ENCODE measurements at places on chromosomes 2 and 18.

DNA sequence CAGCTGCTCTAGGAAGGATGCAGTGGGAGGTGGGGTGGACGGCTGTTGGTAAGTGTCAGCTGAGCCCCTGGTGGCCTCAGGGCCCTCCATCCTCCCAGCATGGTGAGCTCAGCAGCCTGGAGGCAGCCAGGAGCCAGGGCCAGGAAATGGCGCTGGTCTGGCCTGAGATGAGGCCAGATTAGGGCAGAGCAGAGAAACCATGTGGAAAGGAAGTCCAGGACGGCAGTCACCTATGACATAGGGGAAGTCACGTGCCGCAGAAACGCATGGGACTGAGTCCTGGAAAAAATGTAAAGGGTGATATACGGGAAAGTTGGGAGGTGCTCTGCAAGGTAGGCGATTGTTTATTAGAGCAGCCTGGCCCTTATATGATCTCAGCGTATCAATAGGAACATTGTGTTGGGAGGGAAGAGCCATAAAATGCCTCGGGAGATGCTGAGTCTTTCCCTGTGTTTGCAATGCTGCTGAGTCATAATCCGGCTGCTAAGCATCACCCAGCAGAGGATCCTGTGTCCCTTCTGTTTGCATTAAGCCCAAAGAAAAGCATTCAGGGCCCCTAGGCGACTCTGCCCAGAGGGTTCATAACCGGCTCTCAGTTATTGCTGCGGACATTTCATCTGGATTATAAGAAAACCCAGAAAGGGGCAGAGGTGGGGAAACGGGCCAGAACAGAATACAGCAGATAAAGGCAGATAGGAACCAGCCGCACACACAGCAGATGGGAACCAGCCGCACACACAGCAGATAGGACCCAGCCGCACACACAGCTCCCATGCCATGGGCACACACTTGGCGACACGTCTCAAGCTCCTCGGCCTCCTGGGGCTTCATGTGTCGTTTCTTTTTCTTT, 30.3 kb upstream of the B3GNT7 start:
- no peak for DNase-seq

GRCh38 chr2:177828557-177828956, 244.0 kb downstream of the PDE11A start:
- DNase-seq = no peak

DNA sequence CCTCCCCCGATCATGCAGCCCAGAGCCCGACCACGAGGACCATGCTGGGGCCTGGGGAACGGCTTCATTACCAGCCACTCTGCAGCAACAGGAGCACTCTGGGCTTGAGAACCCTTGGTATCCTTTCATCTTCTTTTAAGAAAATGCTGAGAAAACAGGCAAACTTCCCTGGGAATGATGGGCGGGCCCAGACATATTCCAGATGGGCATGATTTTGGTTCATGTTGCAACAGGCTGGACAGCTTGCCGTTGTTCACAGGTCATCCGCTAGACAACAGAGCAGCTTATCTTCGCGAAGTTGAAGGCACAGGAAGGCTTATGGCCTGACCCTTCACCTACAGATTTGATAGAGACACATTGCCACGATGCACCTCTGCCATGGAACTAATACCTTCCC, 121.0 kb downstream of the KLHL29 start:
- no peak for DNase-seq

DNA sequence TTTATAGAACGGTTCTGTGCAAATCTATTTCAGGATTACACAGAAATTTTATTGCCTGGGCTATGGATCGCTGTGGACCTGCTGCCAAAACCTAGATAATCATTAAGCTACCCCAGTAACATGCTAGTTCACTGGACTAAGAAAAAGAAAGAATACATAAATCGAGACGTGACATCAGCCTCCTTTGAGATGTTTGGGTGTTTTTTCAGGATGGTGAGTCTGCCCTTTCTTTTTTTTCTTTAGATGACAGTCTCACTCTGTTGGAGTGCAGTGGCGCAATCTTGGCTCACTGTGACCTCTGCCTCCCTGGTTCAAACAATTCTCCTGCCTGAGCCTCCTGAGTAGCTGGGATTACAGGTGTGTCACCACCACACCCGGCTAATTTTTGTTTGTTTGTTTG, 52.0 kb downstream of the FHOD3 start:
- no peak for DNase-seq

DNA sequence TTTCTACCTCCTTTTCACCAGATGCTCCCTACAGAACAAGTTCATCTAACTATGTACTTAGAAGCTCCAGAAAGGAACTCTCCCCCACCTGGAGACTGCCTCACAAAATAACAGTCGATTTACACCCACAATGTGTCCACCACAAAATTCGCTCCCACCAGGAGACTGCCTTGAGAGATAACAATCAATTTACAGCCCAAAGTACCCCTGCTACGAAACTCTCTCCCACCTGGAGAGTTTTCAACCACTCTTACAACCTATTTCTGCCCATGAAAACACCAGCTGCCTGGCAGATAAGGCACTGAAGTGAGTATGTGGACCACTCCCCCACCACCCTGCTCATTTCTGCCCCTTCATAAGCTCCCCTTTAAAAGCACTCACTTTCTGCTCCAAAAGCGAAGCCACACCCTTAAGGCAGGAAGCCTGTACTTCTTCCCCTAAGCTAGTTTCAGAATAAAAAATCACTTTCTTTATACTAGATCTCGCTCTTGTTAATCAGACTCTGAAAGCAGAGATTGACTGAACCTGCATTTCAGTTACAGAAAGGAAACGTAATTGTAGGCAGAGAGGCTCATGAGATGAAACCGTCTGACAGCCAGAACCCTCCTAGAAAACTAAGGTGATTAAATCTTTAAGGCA, 94.4 kb upstream of the RBBP8 start:
- DNase-seq = no peak

DNA sequence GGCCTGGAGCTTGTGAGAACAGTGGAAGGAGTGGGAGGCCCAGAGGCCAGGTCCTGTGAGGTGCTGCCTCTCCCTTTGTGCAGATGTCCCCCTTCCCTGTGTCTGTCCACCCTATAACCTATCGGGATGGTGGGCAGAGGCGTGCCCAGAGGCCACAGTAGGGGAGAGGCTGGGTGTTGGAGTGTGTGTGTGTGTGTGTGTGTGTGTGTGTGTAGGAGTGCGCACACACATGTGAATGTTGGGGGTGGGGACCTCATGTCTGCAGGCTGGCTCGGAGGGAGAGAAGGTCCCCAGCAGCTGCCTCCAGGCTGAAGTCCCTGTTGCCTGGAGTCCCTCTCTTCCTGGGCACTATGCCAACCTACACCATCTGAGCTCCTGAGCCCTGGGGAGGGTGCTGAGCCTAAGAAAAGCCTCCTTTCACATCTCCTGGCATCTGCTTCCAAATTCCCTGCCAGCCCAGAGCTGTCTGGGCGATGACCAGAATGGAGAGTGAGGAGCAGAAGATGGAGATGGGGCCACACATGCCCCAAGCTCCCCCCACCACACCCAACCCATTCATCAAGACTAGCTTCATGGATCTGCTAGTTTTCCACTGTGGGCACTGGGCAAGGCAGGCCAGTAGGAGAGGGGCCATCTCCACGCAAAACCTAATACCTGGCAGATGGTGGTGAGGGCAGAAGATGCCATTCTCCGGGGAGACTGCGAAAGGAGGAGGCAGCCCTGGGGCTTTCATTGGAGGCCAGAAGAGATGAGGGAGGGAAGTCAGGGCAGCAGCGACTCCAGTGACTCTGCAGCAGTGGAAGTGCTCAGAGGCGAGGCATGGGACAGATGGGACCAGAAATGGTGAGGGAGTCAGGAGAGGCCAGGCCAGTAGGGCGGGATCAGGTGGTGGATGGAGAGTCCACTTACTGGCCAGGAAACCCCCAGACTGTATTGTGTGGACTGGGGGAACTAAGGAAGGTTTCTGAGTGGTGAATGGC, 20.3 kb downstream of the KCNK3 start:
- DNase-seq = no peak

- DNase-seq = no peak
Measured at GRCh38 chr2:105627534-105627933, 117.2 kb upstream of the NCK2 start.

DNA sequence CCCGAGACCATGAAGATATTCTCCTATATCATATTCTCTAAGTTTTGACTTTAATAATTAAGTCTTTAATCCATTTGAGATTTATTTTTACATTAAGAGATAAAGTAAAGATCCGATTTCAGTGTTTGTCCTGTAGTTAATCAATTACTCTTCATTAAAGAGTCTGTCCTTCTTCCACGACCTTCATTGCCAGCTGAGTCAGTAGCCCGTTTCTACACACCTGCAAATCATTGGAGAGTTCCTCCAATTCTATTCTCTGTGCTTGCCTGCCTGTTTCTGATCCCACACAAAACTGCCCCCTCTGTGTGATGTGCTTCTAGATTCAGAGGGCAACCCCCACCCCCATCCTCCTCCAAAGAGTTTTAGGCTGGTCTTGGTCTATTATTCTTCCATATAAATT, 119.2 kb downstream of the KCNF1 start:
- no peak for DNase-seq

DNA sequence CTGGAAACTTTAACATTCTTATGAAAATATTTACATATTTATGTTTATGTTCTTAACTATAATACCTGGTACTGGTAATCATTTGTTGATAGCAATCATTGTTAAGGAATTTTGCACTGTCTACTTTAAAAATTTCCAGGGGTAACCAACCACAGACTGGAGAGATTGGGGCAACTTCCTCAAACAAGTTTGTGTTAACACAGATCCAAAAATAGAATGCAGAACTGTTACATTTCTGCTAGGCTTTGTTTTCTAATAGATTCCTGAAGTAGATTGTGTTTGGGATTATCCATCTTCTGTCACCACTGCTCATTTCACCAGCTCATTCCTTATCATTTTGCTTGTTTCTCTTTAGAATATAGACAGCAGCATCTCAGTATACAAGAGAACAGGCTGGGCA, 23.7 kb downstream of the RNF125 start:
- no peak for DNase-seq

DNA sequence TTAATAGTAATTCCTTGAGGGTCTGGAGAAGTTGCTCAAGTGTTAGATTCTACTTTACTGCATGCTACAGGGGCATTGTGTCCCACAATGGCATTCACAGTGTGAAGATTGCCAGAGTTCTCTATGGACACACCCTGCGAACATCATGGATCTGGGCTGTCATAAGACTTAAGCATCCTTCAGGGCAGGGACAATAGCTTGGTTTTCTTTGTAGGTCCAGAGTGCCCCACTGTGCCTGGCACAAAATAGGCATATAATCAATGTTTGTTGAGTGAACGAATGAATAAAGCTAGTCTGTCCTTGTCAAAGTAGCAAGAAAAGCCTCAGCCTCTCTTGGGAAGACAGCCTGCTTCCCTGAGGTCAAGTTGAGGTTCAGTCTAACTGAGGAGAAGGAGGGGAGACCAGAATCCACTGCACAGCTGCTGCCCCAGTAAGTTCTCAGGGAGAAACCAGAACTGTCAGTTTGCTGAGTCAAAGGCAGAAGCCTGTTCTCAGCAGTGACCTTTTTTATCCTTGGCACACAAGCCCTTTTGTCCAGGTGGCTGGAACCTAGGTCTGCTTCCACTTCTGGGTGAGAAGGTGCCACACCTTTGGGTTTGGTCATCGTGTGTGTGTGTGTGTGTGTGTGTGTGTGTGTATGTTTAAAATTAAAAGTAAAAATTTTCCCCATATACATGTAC, 15.0 kb downstream of the INPP4A start:
- no peak for DNase-seq

DNA sequence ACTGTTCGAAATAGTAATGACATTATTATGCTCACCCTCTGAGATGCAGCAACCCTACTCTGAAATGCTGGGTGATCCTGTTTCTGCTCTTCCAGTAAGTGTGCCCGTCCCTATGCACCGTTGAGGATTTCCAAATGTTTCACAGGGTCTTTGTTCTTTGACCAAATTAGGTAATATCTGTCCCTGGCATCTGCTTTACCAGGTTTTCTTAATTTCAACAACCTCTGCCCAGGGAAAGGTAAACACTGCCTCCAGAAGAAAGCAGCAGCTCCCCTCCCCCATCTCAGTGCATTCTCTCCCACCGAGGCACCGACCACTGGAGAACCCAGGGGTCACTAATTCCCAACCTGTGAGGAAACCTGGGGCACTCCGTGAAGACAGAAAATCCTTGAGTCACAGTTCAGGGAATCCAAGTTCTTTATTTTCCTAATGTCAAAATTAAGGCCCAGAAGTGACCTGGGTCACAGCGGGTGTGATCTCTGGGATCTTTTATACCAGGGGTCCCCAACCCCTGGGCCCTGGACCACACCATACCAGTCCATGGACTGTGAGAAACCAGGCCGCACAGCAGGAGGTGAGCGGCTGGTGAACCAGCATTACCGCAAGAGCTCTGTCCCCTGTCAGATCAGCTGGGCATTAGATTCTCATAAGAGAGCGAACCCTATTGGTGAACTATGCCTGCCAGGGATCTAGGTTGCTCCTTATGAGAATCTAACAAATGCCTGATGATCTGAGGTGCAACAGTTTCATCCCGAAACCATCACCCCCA, 1.2 kb upstream of the GRB14 start:
- no peak for DNase-seq

GRCh38 chr2:39424951-39425350, 12.1 kb downstream of the MAP4K3 start:
- no peak for DNase-seq

DNA sequence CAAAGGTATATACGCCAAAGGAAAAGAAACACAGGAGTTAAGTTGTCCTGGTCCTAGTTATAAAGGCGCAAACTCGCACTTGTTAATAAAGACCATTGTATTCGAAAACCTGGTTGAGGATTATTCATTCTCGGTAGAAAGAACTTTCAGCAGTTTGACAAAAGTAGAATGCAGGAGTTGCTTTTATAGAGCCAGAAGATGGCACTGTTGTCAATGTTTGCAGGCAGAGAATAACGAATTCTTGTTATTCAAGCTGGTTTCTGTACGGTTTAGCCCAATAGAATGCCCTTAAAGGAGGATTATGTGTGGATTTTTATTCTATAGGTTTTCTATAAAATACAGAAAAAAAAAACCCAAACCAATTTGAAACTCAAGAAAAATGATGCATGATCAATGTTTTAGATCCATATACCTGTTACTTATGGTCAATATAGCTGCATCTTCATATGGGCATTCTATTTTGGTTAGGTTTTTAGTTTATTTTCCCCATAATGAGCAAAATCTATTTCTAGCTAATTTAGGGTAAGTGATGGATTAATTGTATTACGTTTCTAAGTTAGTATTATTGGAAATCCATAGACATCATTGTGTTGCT, 510.3 kb downstream of the PLCL1 start:
- DNase-seq = no peak

GRCh38 chr2:28175028-28175427, 217.6 kb upstream of the FOSL2 start:
- no peak for DNase-seq
